Thyroid gland (tissue), 4 donors: ENCODE measurements at places on chromosomes 4 and X. TPM values are rescaled to one million over a fixed set of nuclear protein-coding genes. Genes with fewer than 3 reads are reported as not detected.

- DNase-seq: no peak
Observed at GRCh38 chr4:158020734-158021346, 152.0 kb downstream of the GASK1B start.

- DNase-seq: no peak
Observed at GRCh38 chr4:33088713-33089112, 2368.5 kb downstream of the PCDH7 start.

- DNase-seq: no peak
Observed at GRCh38 chr4:139942241-139942640, 211.7 kb downstream of the MAML3 start.

GRCh38 chr4:8422327-8422726 lies 18.2 kb downstream of the ACOX3 start:
- no peak for DNase-seq

GRCh38 chr4:125303821-125304220 lies 10.9 kb upstream of the FAT4 start:
- no peak for DNase-seq

DNA sequence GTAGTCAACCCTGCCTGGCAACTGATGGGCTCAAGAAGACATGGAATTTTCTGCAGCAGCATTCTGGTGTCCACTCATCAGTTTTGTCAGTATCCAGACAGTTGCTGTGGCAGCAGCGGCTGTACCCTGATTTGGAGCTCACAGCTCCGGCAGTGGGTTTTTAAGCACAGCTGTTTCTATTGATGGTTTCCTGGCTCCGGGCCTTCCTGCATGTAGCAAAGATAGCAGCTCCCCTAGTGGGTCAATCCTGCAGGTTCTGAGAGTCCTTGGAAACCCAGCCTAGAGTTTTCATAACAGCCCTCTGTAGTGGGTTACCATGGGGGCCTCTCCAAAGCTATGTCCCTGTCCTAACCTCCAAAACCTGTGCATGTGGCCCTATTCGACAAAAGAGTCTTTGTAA lies 84.0 kb upstream of the ATP6AP2 start:
- peak; percentile 23 for DNase-seq

Gene CT45A5
- total RNA-seq: not detected

Gene CENPVL3
- not detected for total RNA-seq

Gene GPR34
- total RNA-seq: 8.9 TPM

Gene GPRIN3
- 1.2 TPM for total RNA-seq

Gene ART3
- not detected for total RNA-seq
